ENCODE measurements at places on chromosomes 1 and 21.

- DNase-seq: no peak
Observed at GRCh38 chr1:28899267-28899666, 15.1 kb upstream of the EPB41 start.

GRCh38 chr1:98205291-98206017, 284.6 kb upstream of the DPYD start:
- no peak for DNase-seq

DNA sequence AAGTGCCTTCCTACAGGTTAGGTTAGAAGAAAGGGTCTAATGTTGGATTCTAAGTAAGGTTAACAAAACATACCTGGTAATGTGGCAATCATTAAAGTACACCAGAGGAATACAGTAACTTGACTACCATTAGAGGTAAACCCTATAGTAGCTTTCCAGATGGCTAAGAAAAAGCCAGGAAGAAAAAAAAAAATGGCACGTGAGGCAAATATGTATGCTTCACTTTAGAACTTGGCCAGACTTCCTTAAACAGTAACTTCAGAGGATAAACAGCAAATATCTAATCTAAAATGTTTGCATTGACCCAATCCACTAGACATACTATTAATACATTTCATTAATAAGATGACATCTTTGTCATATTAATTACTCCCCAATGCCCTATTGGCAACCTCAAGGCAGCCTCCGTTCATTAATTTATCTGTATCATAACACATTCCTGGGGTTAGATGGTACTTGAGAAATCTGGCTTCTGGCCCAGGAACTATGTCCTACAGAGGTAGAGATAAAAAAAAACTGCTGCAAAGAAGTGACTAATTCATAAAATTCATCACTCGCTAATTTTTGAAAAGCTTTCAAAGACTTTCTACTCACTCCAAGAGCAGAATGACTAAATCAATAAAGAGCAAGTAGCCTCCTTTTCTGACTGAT, 5.8 kb downstream of the DCAF8 start:
- DNase-seq: no peak

GRCh38 chr21:35023396-35024070, 25.6 kb downstream of the RUNX1 start:
- no peak for DNase-seq

GRCh38 chr1:53715478-53715877, 23.5 kb downstream of the GLIS1 start:
- no peak for DNase-seq

GRCh38 chr1:25648681-25649440, 32.3 kb downstream of the MAN1C1 start:
- DNase-seq: no peak

GRCh38 chr1:109513110-109513710, 3.7 kb upstream of the AMIGO1 start:
- DNase-seq: no peak

All from AG09319 (cell line).